ENCODE measurements at places on chromosomes 2 and 18. TPM values are rescaled to one million over a fixed set of nuclear protein-coding genes. Genes with fewer than 3 reads are reported as not detected.

The TMEM169 gene
- 0.83 TPM for total RNA-seq

The UGT1A4 gene
- not detected for total RNA-seq

The REEP1 gene
- 0.07 TPM for total RNA-seq

The CD8B gene
- not detected for total RNA-seq

The CPO gene
- not detected for total RNA-seq

The CNRIP1 gene
- total RNA-seq = 20.5 TPM

The ATP8B1 gene
- total RNA-seq = 73.6 TPM

The DPP4 gene
- 39.1 TPM for total RNA-seq

The GLI2 gene
- 10.0 TPM for total RNA-seq

The PID1 gene
- total RNA-seq = 48.6 TPM
